Uterus (tissue), 4 donors: ENCODE measurements at places on chromosomes 1 and 21. TPM values are rescaled to one million over a fixed set of nuclear protein-coding genes. Genes with fewer than 3 reads are reported as not detected.

Gene OLIG2
- not detected for total RNA-seq

GRCh38 chr1:155195201-155196102 lies 12.2 kb downstream of the THBS3 start:
- DNase-seq, result peak; percentile 55

GRCh38 chr1:205693421-205693991 lies 13.2 kb upstream of the SLC45A3 start:
- no peak for DNase-seq

- DNase-seq, result no peak
Observed at GRCh38 chr1:208536212-208536611, 292.0 kb upstream of the PLXNA2 start.

- no peak for DNase-seq
Observed at GRCh38 chr1:82073071-82073470, 272.3 kb downstream of the ADGRL2 start.

DNA sequence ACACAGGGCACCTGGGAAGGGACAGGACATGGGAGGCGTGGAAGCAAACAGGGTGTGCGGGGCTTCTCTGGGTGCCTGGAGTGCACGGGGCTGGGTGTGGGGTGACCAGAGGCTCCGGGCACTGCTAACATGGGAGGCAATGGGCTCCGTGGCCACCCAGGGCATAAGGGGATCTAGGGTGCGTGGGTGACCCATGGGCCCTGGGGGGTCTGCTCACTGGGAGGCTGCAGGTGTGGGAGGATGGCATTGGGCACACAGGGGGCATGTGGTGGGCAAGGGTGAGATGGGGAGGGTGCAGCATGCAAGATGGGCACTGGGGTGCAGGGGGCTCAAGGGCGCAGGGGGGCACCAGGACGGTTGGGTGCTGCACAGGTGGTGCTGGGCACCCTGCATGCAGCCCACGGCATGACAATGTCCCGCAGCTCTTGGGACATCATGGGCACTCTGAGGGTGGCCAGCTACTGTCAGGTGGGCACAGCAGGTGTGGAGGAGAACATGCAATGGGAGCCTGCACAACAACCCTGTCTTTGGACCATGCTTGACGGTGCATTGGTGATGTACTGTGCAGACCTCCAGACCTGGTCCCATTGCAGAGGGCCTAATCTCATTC lies 15.1 kb downstream of the TRIM11 start:
- DNase-seq, result no peak
